ENCODE measurements at places on chromosomes 1 and 21.

DNA sequence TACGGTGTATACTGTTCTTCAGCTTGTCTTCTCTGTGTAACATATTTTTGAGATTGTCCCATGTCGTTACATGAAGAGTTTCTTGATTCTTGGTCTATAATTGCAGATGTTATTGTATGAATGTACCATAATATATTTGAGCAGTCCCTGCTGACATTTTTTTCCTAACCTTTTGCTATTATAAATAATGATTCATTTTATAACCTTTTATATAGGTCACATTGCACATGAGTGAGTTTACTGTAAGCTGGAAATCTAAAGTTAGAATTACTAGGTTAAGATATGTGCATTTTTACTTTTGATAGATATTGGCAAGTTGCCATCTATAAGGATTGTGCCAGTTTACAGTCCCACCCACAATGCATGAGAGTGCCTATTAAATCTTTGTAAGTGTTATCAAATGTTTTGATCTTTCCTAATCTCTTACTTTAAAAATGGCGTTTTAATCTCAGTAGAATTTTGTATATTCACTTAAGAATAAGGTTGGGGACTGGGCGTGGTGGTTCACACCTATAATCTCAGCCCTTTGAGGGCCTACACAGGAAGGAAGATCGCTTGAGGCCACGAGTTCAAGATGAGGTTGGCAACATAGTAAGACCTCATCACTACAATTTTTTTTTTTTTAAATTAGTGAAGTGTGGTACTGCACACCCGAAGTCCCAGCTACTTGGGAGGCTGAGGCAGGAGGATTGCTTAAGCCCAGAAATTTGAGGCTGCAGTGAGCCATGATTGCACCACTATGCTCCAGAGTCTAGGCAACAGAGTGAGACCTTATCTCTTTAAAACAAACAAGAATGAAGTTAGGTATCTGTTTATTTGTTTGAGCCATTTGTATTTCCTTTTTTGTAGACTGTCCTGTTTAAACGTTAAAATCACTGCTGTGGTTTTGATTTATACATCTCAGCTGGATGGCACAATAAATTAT, 36.5 kb downstream of the ZMYM1 start:
- no peak for DNase-seq

- no peak for DNase-seq
Measured at GRCh38 chr1:58895559-58896145, 111.8 kb upstream of the JUN start.

DNA sequence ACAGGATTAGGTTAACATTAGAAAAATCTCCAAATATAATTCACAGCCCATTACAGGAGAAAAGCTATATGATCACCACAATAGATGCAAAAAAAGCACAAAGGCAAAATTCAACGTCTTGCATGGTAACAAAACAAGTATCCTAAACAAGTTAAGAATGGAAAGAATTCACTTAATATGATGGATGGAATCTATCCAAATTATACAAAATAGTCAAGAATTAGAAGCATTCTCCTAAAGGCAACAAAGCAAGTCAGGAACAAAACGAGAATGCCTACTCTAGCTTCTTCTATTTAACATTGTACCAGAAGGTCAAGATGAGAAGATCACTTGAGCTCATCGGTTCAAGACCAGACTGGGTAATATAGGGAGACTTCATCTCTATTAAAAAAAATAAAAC, 442.8 kb downstream of the SETD4 start:
- no peak for DNase-seq

DNA sequence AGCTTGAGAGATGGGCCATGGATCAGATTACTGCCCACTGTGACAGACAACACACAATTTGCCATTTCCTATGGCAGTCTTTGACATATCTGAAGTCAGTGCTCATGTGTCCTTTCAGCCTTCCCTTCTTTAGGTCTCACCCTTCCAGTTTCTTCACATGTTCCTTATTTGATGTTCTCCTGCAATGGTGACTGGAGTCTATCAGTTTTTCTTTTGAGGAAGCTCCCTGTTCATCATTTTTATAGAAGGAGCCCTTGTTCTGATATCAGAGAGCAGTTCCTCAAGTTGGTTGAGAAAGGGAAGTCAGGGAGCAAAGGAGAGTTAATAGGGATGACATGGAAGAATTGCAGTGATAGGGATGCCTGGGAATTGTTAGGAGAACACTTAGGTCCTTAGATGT, 42.2 kb downstream of the DISC1 start:
- no peak for DNase-seq

- no peak for DNase-seq
Measured at GRCh38 chr1:207020065-207020708, 12.4 kb downstream of the C1orf116 start.

DNA sequence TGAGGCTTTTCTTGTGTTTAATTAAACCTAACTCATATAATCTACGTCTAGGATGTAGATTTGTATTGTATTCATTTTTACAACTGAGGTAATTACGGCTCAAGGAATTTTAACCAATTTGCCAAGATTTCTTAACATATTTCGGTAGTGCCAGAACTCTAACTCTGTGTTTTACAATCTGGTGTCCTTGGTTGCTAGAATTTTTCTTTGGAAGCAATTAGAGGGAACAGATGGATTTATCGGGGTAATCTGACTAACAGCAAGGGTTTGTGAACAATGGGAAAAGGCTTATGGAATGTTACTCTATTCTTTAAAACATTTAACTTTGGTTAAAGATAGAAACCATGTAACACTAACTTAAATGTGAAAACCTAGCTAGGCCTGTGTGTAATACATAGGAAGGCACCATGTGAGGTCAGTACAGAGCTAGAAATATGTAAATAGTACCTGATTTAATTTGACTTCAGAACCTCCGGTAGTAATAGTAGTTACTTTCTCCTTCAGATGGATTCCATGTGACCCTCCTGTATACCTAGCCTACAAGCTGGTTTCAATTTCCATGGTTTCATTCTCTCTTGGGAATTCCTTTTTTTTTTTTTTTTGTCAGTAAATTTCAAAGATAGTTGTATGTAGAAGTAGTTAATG, 1.2 kb downstream of the MTF2 start:
- no peak for DNase-seq

DNA sequence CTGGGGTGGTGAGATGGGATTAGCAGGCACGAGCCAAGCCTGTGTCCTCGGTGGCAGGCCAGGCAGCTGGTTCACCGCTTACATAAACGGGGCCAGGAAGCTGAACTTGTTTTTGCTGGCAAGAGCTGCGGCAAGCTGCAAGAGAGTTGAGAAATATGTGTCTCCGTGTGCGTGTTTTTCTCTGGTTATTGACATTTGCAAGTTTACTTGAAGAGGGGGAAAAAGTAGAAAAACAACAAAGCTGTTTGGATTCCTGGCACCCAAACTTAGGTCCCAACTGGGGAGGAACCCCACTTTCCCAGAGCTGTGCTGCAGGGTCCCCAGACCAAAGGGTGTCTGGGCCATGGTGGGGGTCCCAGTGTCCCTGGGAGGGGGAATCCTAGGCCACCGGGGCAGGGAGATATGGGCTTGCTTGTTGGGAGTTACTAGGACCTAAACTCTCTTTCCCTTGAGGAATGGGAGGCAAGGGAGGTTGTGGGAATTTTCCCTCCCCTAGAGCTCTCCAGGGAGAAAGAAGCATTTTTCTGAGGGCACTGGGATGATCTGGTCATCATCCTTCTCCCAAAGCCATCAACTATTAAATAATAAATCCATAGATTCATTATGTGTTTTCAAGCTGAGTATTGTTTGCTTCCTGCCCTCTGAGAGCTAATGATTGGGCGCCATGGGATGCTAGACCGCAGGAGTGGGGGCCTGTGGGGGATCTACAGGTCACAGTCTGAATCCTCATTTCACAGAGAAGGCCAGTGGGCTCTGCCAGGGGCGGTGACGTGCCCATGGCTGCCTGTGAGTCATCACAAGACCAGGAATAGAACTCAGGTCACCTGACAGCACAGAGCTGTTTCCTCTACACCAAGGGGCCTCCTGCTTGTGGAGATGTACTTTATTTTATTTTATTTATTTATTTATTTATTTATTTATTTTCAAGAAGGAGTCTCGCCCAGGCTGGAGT, 14.8 kb downstream of the IL6R start:
- DNase-seq, result no peak

DNA sequence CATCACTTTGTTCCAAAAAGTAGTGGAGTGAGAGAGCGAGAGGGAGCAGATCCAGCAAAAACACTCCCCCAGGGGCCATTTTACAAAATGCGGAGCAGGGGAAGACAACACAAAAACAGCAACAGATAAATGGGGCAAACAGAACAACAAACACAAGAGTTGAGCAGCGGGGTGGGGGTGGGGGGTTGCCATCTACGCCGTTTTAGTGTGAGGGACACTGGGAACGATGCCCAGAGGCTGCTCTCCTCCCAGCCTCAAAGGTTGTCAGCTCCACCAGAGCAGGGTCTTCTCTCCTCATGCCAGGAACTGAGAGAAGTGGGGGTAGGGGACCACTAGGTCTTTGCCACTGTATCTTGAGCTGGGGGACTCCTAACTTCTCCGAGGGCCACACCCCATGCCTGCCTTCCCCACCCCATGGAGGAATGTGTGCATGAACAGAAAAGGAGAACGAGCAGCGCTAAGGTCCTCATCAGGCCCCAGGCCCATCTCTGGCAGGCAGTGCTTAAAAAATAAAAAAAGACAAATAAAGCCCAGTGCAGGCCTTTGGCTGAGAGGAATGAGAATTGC, 1.3 kb upstream of the PBXIP1 start:
- DNase-seq, result no peak

- no peak for DNase-seq
Measured at GRCh38 chr1:17207966-17208418, 3.1 kb downstream of the PADI1 start.

- DNase-seq, result no peak
Measured at GRCh38 chr1:169091480-169091941, 15.0 kb upstream of the ATP1B1 start.

- no peak for DNase-seq
Measured at GRCh38 chr1:153358691-153358975, 979 bp downstream of the S100A9 start.

GRCh38 chr1:245337829-245338484, 183.2 kb downstream of the KIF26B start:
- no peak for DNase-seq

DNA sequence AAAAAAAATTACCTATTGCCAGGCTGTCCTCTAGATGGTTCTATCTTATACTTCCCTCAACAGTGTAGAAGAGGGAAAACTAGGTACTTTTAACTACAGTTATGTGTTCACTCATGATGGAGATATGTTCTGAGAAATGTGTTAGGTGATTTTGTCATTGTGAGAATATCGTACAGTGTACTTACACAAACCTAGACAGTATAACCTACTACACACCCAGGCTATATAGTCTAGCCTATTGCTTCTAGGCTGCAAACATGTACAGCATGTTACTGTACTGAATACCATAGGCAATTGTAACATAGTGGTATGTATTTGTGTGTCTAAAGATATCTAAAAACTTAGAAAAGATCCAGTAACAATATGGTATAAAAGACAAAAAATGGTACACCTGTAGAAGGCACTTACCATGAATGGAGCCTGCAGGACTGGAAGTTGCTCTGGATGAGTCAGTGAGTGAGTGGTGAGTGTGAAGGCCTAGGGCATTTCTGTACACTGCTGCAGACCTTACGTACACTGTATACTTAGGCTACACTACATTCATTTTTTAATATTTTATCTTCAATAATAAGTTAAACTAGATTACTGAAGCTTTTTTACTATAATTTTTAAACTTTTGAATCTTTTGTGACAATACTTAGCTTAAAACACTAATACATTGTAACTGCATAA, 13.2 kb downstream of the MGST3 start:
- no peak for DNase-seq

DNA sequence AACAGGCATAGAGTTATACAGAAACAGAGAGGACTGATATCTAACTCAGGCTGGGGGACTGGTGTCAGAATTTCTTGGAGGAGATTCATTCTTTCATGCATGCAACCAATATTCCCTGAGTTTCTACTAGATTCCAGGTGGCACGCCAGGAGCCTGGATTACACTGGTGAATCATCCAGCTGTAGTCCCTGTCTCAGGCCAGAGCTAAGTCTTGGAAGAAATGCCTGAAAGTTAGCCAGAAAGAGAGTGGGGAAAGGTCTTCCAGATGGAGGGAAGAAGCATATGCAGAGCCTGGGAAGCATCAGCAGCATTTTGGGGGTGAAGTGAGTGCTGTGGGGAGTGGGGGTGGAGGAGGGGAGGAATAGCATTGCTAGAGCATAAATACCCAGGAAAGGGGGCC, 239.1 kb downstream of the OMA1 start:
- DNase-seq, result no peak

DNA sequence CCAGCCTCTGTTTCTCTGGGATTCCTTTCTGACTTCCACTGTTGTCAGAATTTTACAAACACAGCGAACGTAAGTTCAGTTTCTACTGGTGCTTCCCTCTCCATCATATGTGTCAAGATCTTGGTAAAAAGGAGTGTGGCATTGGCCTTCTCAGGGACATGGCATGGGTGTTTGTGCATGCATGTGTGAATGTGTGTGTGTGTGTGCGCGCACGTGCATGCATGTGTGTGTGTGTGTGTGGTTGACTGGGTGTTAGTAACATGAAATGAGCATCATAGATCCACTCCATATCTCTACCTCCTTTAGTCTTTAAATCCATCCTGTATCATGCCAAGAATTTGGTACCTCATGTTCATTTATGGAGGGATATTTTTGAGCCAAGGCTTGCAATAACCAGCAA, 411.3 kb downstream of the NPHP4 start:
- DNase-seq, result no peak

DNA sequence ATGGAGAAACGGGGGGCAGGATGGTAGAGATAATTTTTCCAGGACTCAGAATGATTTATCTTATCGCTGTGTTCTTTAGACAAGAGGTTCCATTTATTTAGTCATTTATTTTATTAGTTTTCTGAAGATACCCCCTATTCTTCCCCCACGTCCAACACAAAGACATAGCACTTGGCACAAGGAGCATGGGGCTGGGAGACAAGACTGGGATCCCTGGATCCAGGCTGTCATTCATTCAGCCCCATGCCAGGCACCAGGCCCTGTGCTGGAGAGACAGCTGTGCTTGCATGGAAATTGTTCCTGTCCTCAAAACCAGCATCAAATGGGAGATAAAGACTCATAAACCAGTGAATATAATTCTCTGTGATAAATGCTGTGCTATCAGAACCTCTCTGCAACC, 27.1 kb upstream of the PLXNA2 start:
- no peak for DNase-seq

DNA sequence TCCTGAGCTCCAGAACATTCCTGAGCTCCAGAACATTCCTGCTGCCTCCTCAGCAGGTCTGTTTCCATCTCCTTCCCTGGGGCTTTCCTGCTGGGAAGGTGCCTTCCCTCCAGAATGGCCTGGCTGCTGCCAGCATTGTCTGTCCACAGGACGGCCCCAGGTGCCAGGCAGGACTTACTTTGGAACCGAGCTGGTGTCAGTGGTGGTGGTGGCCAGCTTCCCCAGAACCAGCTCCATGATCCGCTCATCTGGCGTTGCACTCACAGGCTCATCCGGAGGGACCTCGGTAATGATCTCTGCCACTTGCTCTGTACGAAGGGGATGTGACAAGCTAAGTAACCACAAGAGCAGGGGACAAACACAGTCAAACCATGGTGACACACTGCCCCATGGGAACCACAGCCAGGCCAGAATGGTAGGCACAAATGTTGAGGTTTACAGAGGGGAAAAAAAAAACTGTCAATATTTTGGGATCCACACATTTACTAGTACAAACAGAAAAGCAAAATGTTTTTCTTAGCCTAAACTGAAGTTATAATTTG, 41.3 kb downstream of the PRDM15 start:
- DNase-seq, result no peak

- no peak for DNase-seq
Measured at GRCh38 chr1:226736001-226736907, 2.8 kb downstream of the ITPKB start.

Data from stimulated activated CD8-positive, alpha-beta memory T cell treated with anti-CD3 and anti-CD28 coated beads, Interleukin-15, amount 100 ng/mL, for 24 hours (primary cell).